Mesangial cell (primary cell): ENCODE measurements at places on chromosomes 11 and 22. TPM values are rescaled to one million over a fixed set of nuclear protein-coding genes. Genes with fewer than 3 reads are reported as not detected.

The IMMP1L gene
- total RNA-seq = 21.0 and 29.3 TPM in 2 replicates

The CLMP gene
- 10.6 and 11.6 TPM in 2 replicates for total RNA-seq

The PAX6 gene
- total RNA-seq = not detected in 2 replicates

The DBX1 gene
- not detected in 2 replicates for total RNA-seq

The UPB1 gene
- total RNA-seq = 0.16 and 0.38 TPM in 2 replicates

The GANAB gene
- 213 and 293 TPM in 2 replicates for total RNA-seq

The GATD1 gene
- total RNA-seq = 36.2 and 64.3 TPM in 2 replicates

The DGCR6 gene
- total RNA-seq = 0.33 and 1.1 TPM in 2 replicates

The SLC3A2 gene
- total RNA-seq = 188 and 230 TPM in 2 replicates

The TRIM48 gene
- not detected in 2 replicates for total RNA-seq

The SEPTIN3 gene
- total RNA-seq = 0.16 and 0.38 TPM in 2 replicates

The LRRC74B gene
- not detected in 2 replicates for total RNA-seq

The RASGRP2 gene
- total RNA-seq = 1.3 TPM in 1 of 2 replicates, not detected in the other

The FTH1 gene
- 544 and 1,080 TPM in 2 replicates for total RNA-seq

The NXPE1 gene
- not detected in 2 replicates for total RNA-seq

The ROBO3 gene
- 22.3 and 22.6 TPM in 2 replicates for total RNA-seq

The TMPRSS4 gene
- 0.25 TPM in 1 of 2 replicates, not detected in the other for total RNA-seq

The SPECC1L gene
- total RNA-seq = 21.2 and 22.4 TPM in 2 replicates

The OR2AG2 gene
- under 0.01 and 0.13 TPM in 2 replicates for total RNA-seq

The CASP5 gene
- total RNA-seq = not detected in 2 replicates

The CLCF1 gene
- 17.8 and 29.8 TPM in 2 replicates for total RNA-seq

The NRIP3 gene
- total RNA-seq = 3.8 and 16.9 TPM in 2 replicates

The LMNTD2 gene
- 0.65 and 7.2 TPM in 2 replicates for total RNA-seq

The SYT8 gene
- 2.0 TPM in 1 of 2 replicates, not detected in the other for total RNA-seq

The TTC28 gene
- 13.9 and 28.9 TPM in 2 replicates for total RNA-seq

The TBX10 gene
- total RNA-seq = not detected in 2 replicates

The BTBD18 gene
- total RNA-seq = not detected in 2 replicates

The SCGB2A2 gene
- total RNA-seq = not detected in 2 replicates

The CTSW gene
- 0.81 TPM in 1 of 2 replicates, not detected in the other for total RNA-seq

The OR4A16 gene
- not detected in 2 replicates for total RNA-seq

The INSC gene
- 0.13 and 0.49 TPM in 2 replicates for total RNA-seq

The CALCA gene
- total RNA-seq = 0.89 TPM in 1 of 2 replicates, not detected in the other

The OR2D2 gene
- total RNA-seq = not detected in 2 replicates

The IGLL1 gene
- not detected in 2 replicates for total RNA-seq
